ENCODE measurements at places on chromosomes 1 and 21. TPM values are rescaled to one million over a fixed set of nuclear protein-coding genes. Genes with fewer than 3 reads are reported as not detected.

Gene LAPTM5
- 82.2 TPM for total RNA-seq

Gene DNASE2B
- total RNA-seq, result not detected

Gene HSPG2
- 3,652 TPM for total RNA-seq

Gene C1orf116
- total RNA-seq, result not detected

Gene VWA5B1
- total RNA-seq, result not detected

Gene C1orf87
- not detected for total RNA-seq

Gene MROH9
- total RNA-seq, result not detected

Gene C1orf105
- total RNA-seq, result not detected

Gene PLPPR5
- total RNA-seq, result 0.05 TPM

Gene OR2T11
- total RNA-seq, result not detected

Gene OR4F29
- not detected for total RNA-seq

Gene GNAT2
- total RNA-seq, result not detected

Gene CD5L
- not detected for total RNA-seq

Gene IL12RB2
- total RNA-seq, result not detected

Gene ANGPTL1
- total RNA-seq, result not detected

Gene GSTM5
- total RNA-seq, result not detected

Gene RPE65
- not detected for total RNA-seq

Gene AXDND1
- not detected for total RNA-seq

Gene ATP1A2
- total RNA-seq, result not detected

Gene ATP1A4
- not detected for total RNA-seq

Gene FAM229A
- 5.5 TPM for total RNA-seq

Gene SLAMF7
- not detected for total RNA-seq

Gene EVA1B
- total RNA-seq, result 132 TPM

Gene C1orf94
- not detected for total RNA-seq

Gene CA6
- not detected for total RNA-seq

Gene OLIG2
- total RNA-seq, result not detected

Gene FCRL1
- not detected for total RNA-seq

Gene AQP10
- not detected for total RNA-seq

Gene RHEX
- total RNA-seq, result not detected

Gene ITGB2
- not detected for total RNA-seq

Gene FCGR1A
- total RNA-seq, result not detected

Gene OR2G6
- total RNA-seq, result not detected

Gene HLX
- total RNA-seq, result 30.4 TPM

Gene CFH
- 14.0 TPM for total RNA-seq

Gene BLACAT1
- not detected for total RNA-seq

Gene KIF26B
- total RNA-seq, result 4.0 TPM

Gene CYP4A11
- not detected for total RNA-seq

Gene SERPINC1
- total RNA-seq, result 0.18 TPM

Gene TSNAX
- 24.5 TPM for total RNA-seq

Gene DYNLT4
- total RNA-seq, result 1.4 TPM

Gene FAM72D
- 0.48 TPM for total RNA-seq

Gene PHLDA3
- 74.8 TPM for total RNA-seq

Gene NBPF20
- total RNA-seq, result 3.2 TPM

Gene RXFP4
- total RNA-seq, result not detected

Gene TRIM67
- total RNA-seq, result 0.58 TPM

Gene SPOCD1
- total RNA-seq, result 70.0 TPM
